Colonic mucosa (tissue), 4 donors: ENCODE measurements at places on chromosomes 1 and 21. TPM values are rescaled to one million over a fixed set of nuclear protein-coding genes. Genes with fewer than 3 reads are reported as not detected.

DNA sequence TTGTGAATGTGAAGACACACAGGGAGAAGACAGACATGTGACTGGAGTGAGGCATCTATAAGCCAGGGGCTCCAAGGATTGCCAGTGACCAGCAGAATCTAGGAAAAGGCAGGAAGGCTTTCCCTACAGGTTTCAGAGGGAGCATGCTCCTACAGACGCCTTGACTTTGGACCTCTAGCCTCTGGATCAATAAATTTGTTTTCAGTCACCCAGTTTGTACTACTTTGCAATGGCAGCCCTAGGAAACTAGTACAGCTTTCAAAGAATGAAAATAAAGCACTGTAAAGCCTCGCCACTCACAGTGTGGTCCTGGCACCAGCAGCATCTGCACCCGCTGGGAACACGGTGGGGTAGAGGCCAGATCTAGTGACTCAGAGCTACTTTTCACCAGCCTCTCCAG is 510.0 kb downstream of the LTN1 start:
- H3K27ac ChIP-seq, result no peak overlapping the region
- H3K27me3 ChIP-seq, result no peaks in the 10 kb centered on the region
- H3K4me1 ChIP-seq, result no peaks in the 10 kb centered on the region
- no peak for DNase-seq

DNA sequence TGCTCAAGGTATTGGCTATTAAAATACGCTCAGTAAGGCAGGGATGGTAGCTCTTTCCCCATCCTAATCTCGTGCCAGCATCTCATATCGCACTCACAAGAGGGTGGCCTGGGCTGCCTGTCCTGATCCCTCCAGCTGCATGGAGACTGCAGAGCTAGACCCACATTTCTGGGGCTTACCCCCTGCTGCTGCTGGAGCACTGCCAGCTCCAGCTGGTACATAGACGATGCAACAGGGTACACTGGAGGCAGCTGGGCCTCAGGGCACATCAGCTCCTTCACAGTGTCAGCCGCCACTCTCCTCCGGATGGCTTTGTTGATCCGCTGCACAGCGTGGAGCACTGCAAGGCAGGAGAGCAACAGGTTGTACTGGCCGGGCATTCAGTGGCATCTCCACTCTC is 16.0 kb downstream of the IQGAP3 start:
- no peak overlapping the region for H3K4me3 ChIP-seq
- H3K27me3 ChIP-seq, result no peaks in the 10 kb centered on the region
- no peak for DNase-seq
- no peak overlapping the region for H3K27ac ChIP-seq
- no peaks in the 10 kb centered on the region for H3K4me1 ChIP-seq

DNA sequence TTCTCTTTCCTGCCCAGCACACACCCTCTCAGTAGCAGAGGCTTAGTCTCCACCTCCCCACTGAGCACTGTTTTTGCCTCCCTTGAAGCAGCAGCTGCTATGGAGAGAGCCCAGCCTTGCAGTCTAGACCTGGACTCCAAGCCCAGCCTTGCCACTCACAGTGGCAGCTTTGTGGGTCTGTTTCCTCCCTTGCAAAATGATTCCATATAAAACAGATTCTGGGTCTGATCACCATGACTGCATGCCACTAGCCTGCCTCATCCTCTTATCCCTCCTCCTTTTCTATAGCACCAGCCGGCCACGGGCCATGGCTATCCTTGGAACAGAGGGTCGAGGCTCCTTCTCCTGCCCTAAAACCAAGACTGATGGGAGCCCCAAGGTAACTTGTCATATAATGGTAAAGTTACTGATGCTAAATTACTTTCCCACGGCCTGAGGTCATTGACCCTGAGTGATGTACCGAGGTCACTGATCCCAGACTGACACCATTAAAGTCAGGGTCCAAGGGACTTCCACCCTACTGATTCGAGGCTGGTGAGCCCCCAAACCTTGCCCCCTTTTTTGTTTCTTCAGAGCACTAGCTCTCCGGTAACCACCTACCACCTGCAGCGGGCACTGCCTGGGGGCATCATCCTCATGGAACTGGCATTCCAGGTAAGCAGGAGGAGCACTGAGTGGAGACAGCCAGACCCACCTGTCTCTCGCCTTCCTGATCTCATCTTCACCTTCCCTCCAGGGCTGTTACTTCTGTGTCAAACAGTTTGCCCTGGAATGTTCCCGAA is 7.9 kb downstream of the HYI start:
- no peak for DNase-seq
- H3K27ac ChIP-seq, result no peak overlapping the region
- H3K4me3 ChIP-seq, result no peak overlapping the region
- no peaks in the 10 kb centered on the region for H3K27me3 ChIP-seq
- no peaks in the 10 kb centered on the region for H3K4me1 ChIP-seq
- peaks cover 18% of the 10 kb centered on the region for H3K36me3 ChIP-seq

DNA sequence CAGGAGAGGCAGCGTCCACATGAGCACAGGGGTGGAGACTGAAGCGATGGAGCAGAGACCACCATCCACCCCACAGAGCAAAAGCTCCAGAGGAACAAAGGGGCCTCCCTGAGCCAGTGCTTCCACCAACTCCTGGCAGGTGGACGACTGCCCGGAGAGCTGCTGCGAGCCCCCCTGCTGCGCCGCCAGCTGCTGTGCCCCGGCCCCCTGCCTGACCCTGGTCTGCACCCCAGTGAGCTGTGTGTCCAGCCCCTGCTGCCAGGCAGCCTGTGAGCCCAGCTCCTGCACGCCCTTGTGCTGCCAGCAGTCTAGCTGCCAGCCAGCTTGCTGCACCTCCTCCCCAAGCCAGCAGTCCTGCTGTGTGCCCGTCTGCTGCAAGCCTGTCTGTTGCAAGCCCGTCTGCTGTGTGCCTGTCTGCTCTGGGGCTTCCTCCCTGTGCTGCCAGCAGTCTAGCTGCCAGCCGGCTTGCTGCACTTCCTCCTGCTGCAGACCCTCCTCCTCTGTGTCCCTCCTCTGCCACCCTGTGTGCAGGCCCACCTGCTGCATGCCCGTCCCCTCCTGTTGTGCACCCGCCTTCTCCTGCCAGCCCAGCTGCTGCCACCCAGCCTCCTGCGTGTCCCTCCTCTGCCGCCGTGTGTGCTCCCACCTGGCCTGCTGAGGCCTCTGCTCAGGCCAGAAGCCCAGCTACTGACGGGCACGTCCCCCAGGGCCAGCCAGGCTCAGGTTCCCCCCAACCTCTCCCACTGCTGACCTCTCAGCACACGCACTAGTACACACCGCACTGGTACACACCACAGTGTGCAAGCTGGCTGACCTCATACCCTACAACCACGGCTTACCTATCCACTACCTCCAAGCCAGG is 5.4 kb downstream of the KRTAP10-12 start:
- no peaks in the 10 kb centered on the region for H3K4me1 ChIP-seq
- H3K27me3 ChIP-seq, result peaks cover 30% of the 10 kb centered on the region
- no peaks in the 10 kb centered on the region for H3K36me3 ChIP-seq
- H3K27ac ChIP-seq, result no peak overlapping the region

GRCh38 chr21:16969636-16970035 is 543.2 kb upstream of the CXADR start:
- H3K4me1 ChIP-seq, result no peaks in the 10 kb centered on the region
- H3K27ac ChIP-seq, result no peak overlapping the region
- H3K27me3 ChIP-seq, result no peaks in the 10 kb centered on the region

GRCh38 chr1:236417336-236417735 is 23.2 kb downstream of the EDARADD start:
- no peaks in the 10 kb centered on the region for H3K4me1 ChIP-seq
- H3K27ac ChIP-seq, result no peak overlapping the region
- H3K27me3 ChIP-seq, result no peaks in the 10 kb centered on the region

DNA sequence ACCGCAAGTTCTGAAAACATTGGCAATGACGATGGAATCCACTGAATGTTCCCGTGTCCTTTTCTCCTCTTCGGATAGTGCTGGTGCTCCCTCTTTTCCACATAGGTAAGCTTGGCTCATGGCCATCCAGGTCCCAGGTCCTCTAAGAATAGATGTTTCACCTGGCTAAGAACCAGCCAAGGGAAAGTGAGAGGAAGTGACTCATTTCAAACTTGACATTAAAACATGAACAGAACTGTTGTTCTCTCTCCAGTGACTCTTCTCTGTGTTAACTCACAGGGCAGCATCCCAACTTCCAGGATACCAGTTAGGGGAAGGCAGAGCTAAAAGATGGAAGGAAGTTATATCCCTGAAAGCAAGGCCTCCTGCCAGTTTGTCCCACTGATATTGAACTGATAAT is 493.8 kb upstream of the CHRM3 start:
- no peaks in the 10 kb centered on the region for H3K27me3 ChIP-seq
- H3K36me3 ChIP-seq, result no peaks in the 10 kb centered on the region
- no peak overlapping the region for H3K27ac ChIP-seq
- H3K4me1 ChIP-seq, result no peaks in the 10 kb centered on the region

DNA sequence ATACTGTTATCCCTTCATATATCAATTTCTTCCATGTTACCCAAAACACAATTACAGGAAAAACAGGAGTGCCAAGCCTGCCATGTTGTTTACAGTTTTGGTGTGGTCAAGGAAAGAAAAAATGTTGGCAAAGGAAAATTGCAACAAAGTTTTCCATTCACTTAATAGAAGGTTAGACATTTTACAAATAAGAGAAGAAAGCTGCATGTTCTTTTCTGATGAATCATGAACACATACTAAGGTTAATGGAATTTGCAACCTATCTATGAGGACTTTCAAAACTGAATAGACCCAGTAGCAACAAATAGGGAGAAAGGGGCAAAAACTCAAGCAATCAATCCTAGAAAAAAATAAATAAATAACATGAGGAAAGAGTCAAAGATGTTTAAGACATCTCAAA is 556.7 kb downstream of the DPYD start:
- H3K36me3 ChIP-seq, result no peaks in the 10 kb centered on the region
- H3K27me3 ChIP-seq, result no peaks in the 10 kb centered on the region
- no peak for DNase-seq

GRCh38 chr1:79325126-79325525 is 318.6 kb upstream of the ADGRL4 start:
- no peaks in the 10 kb centered on the region for H3K36me3 ChIP-seq
- H3K4me1 ChIP-seq, result no peaks in the 10 kb centered on the region
- no peaks in the 10 kb centered on the region for H3K27me3 ChIP-seq

- no peaks in the 10 kb centered on the region for H3K36me3 ChIP-seq
- no peak overlapping the region for H3K4me3 ChIP-seq
- no peaks in the 10 kb centered on the region for H3K4me1 ChIP-seq
- H3K27me3 ChIP-seq, result no peaks in the 10 kb centered on the region
These were observed 26.6 kb upstream of the SOX13 start for GRCh38 chr1:204046346-204046745.

GRCh38 chr1:36276688-36277087 is 29.5 kb upstream of the SH3D21 start:
- H3K27me3 ChIP-seq, result no peaks in the 10 kb centered on the region
- no peaks in the 10 kb centered on the region for H3K4me1 ChIP-seq
- no peak overlapping the region for H3K4me3 ChIP-seq
- DNase-seq, result no peak

GRCh38 chr1:221182791-221183533 is 303.7 kb downstream of the HLX start:
- no peak for DNase-seq
- no peak overlapping the region for H3K27ac ChIP-seq
- no peaks in the 10 kb centered on the region for H3K36me3 ChIP-seq
- H3K4me1 ChIP-seq, result no peaks in the 10 kb centered on the region
- no peaks in the 10 kb centered on the region for H3K27me3 ChIP-seq

DNA sequence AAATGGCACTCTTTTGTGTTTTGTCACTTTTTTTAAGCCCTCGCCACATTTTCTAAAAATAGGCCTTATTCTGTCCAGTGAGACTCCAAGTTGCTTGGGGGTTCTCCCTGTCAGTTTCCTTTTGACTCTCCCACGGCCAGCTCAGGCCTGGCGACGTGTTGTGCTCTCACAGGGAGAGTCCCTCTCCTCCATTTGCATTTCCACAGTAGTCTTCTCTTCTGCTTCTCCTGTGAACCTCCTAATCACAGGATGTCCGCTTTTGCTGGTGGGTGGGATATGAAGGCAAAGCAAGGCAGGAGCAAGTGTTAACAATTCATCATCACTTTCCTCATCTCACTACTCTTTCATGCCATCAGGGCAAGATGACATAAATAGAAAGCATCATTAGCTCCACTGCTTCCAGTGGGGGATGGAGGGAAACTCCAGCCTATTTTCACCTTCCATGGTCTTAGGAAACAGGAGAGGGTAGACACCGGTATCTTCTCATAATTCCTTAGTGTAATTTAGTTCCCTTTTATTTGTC is 99.8 kb downstream of the INTS7 start:
- DNase-seq, result no peak
- H3K27ac ChIP-seq, result no peak overlapping the region
- H3K4me3 ChIP-seq, result no peak overlapping the region
- no peaks in the 10 kb centered on the region for H3K27me3 ChIP-seq

GRCh38 chr1:11525516-11525915 is 46.6 kb downstream of the DISP3 start:
- H3K36me3 ChIP-seq, result no peaks in the 10 kb centered on the region
- H3K4me3 ChIP-seq, result no peak overlapping the region
- DNase-seq, result no peak
- no peaks in the 10 kb centered on the region for H3K27me3 ChIP-seq
- H3K27ac ChIP-seq, result no peak overlapping the region
- no peaks in the 10 kb centered on the region for H3K4me1 ChIP-seq

GRCh38 chr1:212542761-212543187 is 65.8 kb upstream of the ATF3 start:
- DNase-seq, result no peak
- no peak overlapping the region for H3K4me3 ChIP-seq
- no peaks in the 10 kb centered on the region for H3K4me1 ChIP-seq
- no peaks in the 10 kb centered on the region for H3K36me3 ChIP-seq

GRCh38 chr1:241557551-241558193 is 25.5 kb downstream of the KMO start:
- H3K27me3 ChIP-seq, result no peaks in the 10 kb centered on the region
- no peak for DNase-seq
- H3K4me3 ChIP-seq, result no peak overlapping the region
- H3K27ac ChIP-seq, result no peak overlapping the region
- no peaks in the 10 kb centered on the region for H3K4me1 ChIP-seq

GRCh38 chr1:198606020-198606438 is 32.8 kb upstream of the PTPRC start:
- no peak overlapping the region for H3K4me3 ChIP-seq
- H3K27me3 ChIP-seq, result no peaks in the 10 kb centered on the region
- no peak overlapping the region for H3K27ac ChIP-seq
- no peaks in the 10 kb centered on the region for H3K4me1 ChIP-seq
- DNase-seq, result no peak
- H3K36me3 ChIP-seq, result no peaks in the 10 kb centered on the region

The LAMB3 gene
- total RNA-seq, result 110 TPM

The PRAMEF1 gene
- not detected for total RNA-seq

The TNFRSF14 gene
- total RNA-seq, result 145 TPM

The UBE2U gene
- not detected for total RNA-seq

The NLRP3 gene
- total RNA-seq, result 0.22 TPM

The UBXN10 gene
- total RNA-seq, result 3.3 TPM

The SYDE2 gene
- 14.6 TPM for total RNA-seq

The SLFNL1 gene
- total RNA-seq, result 0.30 TPM

The CNKSR1 gene
- total RNA-seq, result 46.8 TPM
